Placental pericyte (primary cell): ENCODE measurements at places on chromosomes 11 and 22. TPM values are rescaled to one million over a fixed set of nuclear protein-coding genes. Genes with fewer than 3 reads are reported as not detected.

EFCAB6 gene
- total RNA-seq: 1.1 and 1.8 TPM in 2 replicates

ABCG4 gene
- total RNA-seq: 0.66 TPM in 1 of 2 replicates, not detected in the other

ASPHD2 gene
- total RNA-seq: 0.66 and 0.86 TPM in 2 replicates

C11orf98 gene
- 19.9 and 31.8 TPM in 2 replicates for total RNA-seq

MMP12 gene
- 0.22 and 5.6 TPM in 2 replicates for total RNA-seq

DNAJB7 gene
- not detected in 2 replicates for total RNA-seq

SYT13 gene
- total RNA-seq: not detected in 2 replicates

EML3 gene
- total RNA-seq: 17.9 and 20.3 TPM in 2 replicates

APOL6 gene
- 21.7 and 22.3 TPM in 2 replicates for total RNA-seq
